GM13976 (cell line): ENCODE measurements at places on chromosomes 6 and 20.
A peak's percentile ranks its signal among the peaks of the same experiment; 100 is the strongest.

DNA sequence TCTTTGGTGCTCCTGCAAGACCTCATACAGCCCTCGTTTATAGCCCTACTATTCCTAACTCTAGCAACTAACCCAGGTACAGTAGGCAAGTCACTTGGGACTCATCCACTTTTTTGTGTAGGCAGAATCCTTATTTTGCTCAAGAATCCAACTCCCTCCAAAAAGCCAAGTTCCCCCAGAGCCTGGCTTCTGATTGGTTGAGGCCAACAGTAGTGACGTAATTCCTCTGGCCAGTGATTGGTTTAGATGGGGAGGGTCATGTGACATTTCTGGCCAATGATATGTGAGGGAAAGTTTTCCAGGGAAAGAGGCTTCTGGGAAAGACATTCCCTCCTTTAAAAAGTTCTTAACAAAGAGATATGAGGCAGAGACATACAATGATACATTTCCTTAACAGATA is 32.1 kb downstream of the KIAA1755 start:
- DNase-seq: no peak

DNA sequence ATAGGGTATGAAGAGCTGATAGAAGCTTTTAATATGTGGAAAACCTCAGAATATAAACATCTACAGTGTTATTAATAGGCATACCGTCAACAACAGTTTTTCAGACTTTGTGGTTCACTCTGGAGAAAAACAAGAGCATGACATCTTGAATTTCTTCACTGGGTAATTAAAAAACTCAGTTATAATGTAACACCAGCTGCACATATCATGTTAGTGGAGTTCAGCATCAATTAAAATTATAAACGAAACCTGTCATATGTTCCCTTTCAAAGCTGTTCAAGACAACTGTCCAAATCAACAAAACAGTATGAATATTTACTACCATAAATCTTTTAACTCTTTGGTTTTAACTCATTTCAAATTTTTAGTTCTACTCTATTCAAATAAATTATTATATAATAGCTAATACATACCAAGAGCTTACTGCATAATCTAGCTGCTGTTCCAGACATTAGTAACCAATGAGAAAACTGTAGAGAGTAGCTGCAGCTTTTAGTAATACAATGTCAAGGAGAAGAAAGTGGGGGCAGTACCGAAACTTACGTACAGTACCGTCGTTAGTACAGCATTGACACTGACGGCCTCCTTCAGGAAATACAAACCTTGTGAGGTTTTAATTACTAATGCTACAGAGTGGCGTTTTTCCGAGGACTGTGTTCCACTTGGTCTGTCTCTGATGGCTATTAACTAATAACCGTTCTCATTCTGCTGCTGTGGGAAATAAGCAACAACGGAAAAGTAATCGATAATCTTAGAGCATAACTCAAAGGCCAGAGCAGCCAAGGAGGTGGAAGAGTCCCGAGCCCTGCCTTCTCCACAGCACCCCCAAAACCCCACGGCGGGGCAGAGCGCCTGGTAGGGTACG is 532 bp upstream of the PM20D2 start:
- peak; percentile 82 for DNase-seq

DNA sequence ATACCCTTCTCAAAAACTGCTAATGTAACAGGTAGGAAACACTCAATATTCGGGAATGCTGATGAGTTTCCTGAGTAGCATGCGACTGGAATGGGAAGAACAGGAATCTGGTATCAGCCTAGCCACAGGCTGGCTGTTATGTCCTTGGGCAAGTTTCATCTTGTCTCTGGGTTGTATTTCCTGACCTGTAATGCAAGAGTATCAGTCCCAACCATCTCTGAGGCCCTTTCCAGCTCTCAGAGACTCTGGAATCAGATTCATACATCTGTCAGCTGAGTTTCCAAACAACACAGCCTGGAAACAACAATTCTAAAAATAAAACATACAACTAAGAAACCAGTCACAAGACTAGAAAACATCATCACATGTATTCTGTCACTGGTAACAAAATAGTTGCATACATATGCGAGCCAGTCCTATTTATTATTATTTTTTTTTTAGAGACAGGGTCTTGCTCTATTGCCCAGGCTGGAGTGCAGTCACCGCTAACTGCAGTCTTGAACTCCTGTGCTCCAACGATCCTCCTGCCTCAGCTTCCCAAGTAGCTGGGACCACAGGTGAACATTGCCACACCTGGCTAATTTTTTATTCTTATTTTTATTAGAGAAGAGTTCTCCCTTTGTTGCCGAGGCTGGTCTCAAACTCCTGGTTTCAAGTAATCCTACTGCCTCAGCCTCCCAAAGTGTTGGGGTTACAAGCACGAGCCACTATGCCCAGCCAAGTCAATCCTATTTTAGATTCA is 16.7 kb upstream of the TFAP2A start:
- DNase-seq: no peak

DNA sequence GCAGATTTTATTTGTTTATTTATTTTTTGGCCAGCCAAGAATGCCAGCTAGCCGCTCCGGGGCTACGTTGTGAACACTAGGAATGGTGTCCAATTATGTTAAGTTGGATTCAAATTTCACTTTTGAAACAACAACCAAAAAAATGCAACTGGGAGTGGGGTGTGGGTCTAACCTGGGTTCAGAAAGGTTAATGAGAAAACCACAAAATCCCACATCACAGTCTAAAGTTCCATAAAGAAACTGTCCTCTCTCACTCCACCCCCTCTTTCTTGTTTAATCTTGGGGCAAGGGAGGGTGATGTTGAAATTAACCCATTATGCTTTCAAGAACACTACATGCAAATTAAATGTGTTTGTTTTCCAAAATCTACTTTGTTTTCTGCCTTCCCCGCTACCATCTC is 77.2 kb downstream of the LINC00237 start:
- no peak for DNase-seq

DNA sequence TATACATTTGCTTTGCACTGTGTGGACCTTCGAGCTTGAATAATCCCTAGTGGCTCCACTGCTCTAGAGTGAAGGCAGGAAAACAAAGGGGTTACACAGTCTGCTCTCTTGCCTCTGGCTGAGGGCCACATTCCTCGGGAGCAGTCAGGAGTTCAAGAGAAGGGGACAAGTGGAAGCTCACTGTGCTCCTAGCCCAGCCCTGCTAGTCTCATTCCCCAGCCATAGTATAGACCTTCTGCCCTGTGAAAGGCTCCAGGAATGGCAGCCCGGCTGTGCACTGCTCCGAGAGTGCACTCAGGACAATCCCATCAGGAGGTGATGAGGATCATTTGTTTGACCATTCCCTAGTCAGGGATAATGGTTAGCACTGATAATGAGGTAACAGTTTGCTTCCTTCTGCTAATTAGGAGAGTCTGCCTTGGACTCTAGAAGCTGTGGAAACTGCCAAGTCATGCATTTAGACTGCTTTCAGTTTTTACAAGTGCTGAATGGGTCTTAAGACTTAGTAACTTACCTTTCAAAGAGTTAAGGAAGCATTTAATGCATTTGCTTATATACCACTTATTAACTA is 8.5 kb downstream of the IYD start:
- no peak for DNase-seq

DNA sequence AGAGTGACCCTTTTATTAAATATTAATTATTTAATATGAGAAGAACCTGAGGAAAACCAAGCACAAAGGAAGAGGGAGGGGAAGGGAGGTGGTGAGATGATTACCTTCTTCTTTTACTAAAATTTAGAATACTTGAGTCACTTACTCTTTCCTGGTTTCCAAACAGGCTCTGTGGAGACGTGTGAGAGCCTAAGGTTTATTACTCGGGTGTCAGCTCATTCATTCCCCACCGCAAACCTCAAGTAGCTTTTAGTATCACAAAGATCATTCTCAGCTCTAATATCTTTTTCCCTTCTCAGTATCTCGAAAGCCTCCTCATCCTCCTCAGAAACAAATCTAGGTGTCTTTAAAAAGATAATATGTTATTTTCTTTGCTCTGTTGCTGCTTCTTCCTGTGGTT is 497.2 kb upstream of the JARID2 start:
- peak; percentile 39 for DNase-seq

GRCh38 chr6:87879132-87879861 is 168.3 kb upstream of the SPACA1 start:
- DNase-seq: no peak

- DNase-seq: no peak
These were observed 790.1 kb downstream of the TENT5A start for GRCh38 chr6:80962382-80962781.

DNA sequence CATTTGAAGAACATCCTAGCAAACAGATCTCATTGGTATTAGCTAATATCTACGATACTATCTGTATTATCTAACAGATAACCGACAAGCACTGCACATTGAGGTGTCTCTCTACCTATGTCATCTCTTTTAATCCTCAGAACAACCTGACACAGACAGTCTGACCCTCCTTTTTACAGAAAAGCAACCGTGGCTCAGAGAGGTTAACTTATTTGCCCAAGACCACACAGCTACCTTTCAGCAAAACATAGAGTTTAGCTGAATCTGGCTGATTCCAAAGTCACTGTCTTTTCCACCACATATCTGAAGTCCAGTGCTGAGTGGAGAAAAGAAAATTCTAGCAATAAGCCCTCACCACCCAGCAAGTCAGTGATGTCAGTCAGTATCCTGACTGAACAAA is 358.7 kb upstream of the JARID2 start:
- DNase-seq: no peak

DNA sequence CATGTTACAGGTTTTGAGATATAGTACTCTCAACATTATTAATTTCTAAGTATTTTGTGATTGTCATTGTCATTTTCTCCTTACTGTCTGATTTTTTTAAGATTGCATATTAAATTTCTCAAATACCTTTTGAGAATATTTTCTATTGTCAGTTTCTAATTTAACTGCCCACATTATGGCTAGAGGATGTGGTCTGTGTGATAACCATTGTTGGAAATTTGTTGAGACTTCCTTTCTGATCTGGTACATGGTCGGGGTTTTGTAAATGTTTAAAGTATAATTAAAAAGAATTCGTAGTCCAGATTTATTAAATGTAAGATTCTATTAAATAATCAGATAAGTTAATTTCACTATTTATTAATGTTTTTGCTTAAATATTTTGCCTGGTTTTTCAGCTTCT is 60.1 kb downstream of the SLX4IP start:
- no peak for DNase-seq

GRCh38 chr6:27791182-27791943 is 120.8 kb downstream of the OR2B2 start:
- DNase-seq: peak; percentile 55
